ENCODE measurements at places on chromosomes 6 and 20.

- DNase-seq = no peak
These were observed 449.6 kb upstream of the POU3F2 start for GRCh38 chr6:98384801-98385200.

DNA sequence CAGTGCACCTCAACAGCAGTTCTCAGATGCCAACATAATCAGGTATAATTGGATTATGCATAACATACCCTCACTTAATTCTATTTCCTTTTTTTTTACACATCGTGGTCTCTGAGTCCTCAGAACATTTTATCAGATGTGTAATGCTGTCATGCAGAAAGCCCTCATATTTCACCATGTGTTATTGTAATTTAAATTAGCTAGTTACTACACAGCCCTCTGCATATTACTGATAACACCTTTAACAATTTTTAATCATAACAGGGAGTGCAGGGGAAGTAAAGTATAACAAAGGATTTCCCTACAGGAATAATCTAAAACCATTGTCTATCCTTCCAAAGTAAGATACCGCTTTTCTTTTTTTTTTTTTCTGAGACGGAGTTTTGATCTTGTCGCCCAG is 91.9 kb upstream of the CCDC28A start:
- no peak for DNase-seq

GRCh38 chr20:23507346-23507745 is 16.4 kb downstream of the CST8 start:
- DNase-seq = no peak

GRCh38 chr6:123333000-123333756 is 303.6 kb downstream of the TRDN start:
- no peak for DNase-seq

GRCh38 chr20:45823949-45824835 is 2.9 kb downstream of the TNNC2 start:
- DNase-seq = no peak

- DNase-seq = no peak
These were observed 5.9 kb downstream of the RNASET2 start for GRCh38 chr6:166950443-166950821.

- DNase-seq = no peak
These were observed 49.9 kb downstream of the EFCAB8 start for GRCh38 chr20:32908334-32909292.

DNA sequence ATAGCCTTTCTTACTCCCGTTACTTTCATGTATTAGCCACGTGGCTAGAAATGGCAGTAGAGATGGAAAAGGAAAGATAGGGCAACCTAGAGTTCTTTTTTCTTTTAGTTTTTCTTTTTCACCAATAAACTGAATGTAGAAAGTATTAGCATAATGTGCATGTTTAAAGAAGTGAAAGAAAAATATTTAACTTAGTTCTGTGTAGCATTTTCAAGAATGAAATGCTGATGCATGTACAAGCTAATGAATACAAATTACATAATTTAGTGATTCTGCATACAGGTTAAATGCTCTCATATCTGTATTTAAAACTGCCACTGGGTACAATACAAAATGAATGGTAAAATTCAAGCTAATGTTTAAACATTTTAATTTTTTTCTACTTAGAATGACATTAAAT is 22.6 kb upstream of the IL20RA start:
- no peak for DNase-seq

GRCh38 chr20:61645732-61646131 is 393.7 kb downstream of the CDH4 start:
- DNase-seq = no peak

- DNase-seq = no peak
These were observed 304.9 kb upstream of the JAG1 start for GRCh38 chr20:10978713-10979112.

GRCh38 chr6:3228046-3228671 is 706 bp upstream of the TUBB2B start:
- DNase-seq = no peak

DNA sequence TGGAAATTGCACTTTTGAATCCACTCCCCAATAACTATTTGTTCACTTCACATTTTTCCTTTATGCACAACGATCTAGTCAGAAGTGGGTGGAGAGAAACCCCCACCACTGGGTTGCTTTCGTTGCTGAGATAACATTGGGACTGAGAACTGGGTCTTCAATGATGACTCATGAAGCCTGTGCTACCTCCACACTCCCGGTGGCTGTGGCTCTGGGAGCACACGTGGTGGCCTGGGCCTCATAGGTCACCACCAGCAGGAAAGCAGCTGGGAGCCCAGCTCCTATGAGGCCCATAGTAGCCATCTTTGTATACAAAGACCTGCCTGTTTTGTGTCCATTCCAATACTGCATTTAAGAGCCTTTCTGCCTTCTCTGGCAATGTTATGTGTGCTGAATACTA is 178.0 kb upstream of the SASH1 start:
- DNase-seq = no peak

- DNase-seq = no peak
These were observed 18.1 kb upstream of the PXDC1 start for GRCh38 chr6:3769610-3770009.

GRCh38 chr20:23336476-23336875 is 14.1 kb upstream of the NXT1 start:
- DNase-seq = no peak

DNA sequence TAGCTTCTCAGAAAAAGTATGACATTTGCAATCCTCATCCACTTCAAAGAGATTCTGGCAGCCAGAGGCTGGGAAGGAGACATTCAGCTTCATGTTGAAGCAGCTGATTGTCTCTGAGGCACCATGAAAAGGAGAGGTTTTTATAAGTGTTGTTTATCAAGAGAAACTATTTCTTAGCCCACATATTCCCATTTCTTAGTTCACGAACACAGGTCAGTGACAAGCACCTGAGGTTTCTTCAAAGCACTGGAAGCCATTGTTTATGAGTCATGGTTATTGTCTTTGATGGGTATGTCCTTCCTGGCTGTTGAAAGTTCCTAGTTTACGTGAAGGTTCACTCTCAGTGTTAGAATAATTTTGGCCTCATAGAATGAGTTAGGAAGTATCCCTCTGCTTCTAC is 3.0 kb upstream of the DDX43 start:
- DNase-seq = no peak

DNA sequence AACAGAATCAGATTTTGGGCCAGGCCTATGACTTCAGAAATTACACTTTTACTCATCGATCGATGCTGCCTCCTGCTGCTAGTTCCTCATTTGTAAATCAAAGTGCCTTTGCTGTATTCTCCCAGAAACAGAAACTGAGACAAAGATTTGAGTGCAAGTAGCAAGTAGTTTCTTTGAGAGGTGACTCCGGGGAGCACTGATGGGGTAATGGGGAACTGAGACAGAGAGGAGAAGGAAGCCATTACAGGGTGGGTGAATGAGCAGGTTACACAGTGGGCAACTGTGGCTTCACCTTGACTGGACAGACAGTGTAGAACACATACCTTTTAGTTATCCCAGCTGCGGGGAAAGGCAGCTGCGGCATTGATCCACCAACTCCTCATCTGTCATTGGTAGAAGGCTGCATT is 9.7 kb upstream of the CD40 start:
- DNase-seq = no peak

- DNase-seq = peak; percentile 70
These were observed 64.1 kb upstream of the BEND6 start for GRCh38 chr6:56890683-56891429.

- DNase-seq = peak; percentile 85
These were observed 6.8 kb upstream of the MRPS10 start for GRCh38 chr6:42224222-42225028.

GRCh38 chr20:41091927-41092326 is 45.4 kb upstream of the PLCG1 start:
- no peak for DNase-seq

GRCh38 chr6:134065706-134066105 is 13.3 kb upstream of the SLC2A12 start:
- no peak for DNase-seq

DNA sequence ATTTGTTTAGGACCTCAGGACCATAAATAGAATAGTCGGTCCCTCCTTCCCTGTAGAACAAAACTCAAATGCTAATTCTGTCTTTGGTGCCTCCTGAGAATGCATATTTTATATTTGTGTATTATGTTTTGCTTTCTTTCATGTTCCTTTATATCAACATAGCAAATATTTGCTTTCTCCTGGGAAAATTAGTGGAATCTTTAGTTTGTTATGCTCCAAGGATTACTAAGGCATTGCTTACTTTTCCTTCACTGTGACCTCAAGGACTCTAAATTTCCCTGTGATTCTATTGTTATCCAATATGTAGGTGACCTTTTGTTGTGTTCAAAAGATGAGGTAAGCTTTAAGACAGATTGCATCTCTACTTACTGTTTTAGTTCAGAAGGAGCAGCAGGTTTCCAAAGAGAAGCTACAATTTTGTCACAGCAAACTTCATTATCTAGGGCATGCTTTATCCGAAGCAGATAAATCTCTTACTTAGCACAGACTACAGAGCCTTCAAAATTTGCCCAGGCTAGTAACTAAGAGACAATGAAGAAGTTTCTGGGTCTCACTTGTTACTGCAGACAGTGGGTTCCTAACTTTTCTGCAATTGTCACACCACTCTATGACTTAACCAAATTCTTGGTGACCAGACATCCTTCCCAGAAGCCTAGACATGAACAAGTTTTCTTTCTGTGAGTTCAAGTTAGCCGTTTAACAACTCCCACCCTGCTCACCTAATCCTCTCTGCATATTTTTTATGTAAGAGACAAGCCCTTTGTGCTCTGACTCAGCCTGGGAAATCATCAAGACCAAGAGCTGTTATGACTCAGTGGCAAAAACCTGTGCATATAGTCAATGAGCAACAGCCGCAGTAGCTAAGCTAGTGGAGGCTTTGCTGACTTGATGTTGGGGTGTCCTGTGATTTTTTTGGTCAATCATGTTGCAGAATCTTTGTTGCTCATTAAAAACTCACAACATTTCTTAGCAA is 378.8 kb downstream of the QKI start:
- no peak for DNase-seq

GRCh38 chr6:24253360-24253759 is 104.5 kb downstream of the DCDC2 start:
- DNase-seq = no peak

GRCh38 chr6:136228814-136229213 is 21.3 kb downstream of the MTFR2 start:
- DNase-seq = no peak

GRCh38 chr20:3815703-3816315 is 4.5 kb upstream of the AP5S1 start:
- no peak for DNase-seq

DNA sequence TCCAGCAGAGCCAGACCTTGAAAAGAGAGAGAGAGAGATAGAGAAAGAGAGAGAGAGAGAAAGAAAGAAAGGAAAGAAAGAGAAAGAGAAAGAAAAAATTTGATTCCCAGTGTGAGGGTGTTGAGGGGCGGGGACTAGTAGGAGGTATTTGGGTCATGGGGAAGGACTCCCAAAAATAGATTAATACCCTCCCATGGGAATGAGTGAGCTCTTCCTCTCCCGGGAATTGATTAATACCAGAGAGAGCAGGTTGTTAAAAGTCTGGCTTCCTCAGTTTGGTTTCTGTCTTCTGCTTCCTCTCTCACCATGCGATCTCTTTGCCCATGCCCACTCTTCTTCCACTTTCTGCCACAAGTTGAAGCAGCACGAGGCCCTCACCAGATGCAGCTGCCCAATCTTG is 28.8 kb upstream of the CFAP206 start:
- no peak for DNase-seq

DNA sequence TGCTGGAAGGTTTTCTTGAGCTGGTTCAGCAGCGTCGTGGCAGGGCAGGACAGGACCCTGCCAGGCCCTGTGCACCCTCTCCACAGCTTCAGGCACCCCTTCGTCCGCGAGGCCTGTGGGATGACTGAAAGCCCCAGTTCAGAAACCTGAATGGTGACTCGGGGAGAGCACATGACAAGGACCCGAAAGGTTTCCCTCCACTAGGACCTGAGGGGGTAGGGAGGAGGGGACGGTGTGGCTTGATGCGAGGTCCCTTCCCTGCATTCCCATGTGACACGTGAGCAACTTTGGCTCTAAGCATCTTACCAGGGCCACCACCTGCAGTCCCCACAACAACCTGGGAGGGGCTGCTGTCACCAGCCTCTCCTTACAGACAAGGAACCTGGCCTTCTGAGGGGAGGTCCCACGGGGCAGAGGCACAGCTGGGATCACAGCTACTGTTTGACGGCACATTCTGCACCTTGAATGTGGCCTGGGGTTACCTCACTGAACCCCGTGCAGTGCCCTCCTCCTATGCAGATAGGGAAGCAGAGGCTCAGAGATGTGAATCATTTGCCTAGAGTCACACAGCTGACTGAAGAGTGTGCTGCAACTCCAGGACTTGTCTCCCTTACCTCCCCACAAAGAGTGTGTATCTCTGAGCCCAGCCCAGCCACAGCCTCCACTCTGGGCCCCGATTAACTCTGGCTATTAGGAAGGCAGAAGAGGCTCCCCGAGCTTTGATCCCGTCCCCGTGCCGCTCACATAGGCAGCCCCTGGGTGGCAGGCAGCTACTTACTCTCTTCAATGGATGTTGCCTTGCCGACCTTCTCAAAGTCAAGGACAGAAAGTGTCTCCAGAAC is 84.6 kb downstream of the PTPN1 start:
- DNase-seq = no peak

DNA sequence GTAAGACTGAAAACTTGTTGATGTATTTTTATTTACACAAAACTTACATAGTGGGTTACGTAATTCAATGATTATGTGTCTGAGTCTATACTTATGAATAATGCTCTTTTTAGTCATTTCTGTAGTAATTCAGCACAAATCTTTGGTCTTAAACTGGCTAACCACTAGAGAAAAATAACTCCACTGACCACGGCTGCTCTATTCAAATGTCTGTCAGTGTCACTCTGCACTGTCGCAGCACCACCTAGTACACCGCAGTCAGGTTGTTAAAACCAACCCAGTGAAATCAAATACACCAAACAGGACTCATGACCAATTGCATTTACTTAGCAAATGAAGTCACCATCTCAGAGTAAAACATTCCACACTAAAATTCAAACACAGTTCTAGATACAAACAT is 93.5 kb upstream of the CCDC28A start:
- no peak for DNase-seq

GRCh38 chr6:11362564-11362963 is 130.1 kb upstream of the NEDD9 start:
- DNase-seq = no peak

- DNase-seq = no peak
These were observed 508.9 kb upstream of the JAG1 start for GRCh38 chr20:11182720-11183119.

DNA sequence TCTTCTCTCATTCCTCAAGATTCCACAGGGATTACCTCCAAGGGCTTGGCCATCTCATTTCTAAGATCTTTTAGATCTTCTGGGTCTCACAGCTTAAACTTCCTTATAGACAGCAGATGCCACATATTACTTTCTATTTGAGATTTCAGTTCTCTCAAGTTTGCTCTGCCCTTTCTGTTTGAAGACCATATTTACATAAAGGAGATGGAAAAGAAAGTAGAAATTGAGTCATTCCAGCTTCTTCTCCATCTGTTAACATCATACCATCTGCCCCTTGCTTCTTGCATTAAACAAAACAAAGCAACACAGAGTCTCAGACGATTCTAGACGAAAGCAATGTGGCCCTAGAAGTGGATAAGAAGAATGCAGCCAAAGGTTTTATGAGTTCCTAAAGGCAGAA is 203.4 kb downstream of the TTLL2 start:
- DNase-seq = no peak
